ENCODE measurements at places on chromosomes 1 and 21.

- DNase-seq, result no peak
Measured at GRCh38 chr21:44761011-44761729, 40.5 kb downstream of the UBE2G2 start.

- peak; percentile 68 for DNase-seq
Measured at GRCh38 chr1:119712342-119713038, 756 bp downstream of the PHGDH start.

DNA sequence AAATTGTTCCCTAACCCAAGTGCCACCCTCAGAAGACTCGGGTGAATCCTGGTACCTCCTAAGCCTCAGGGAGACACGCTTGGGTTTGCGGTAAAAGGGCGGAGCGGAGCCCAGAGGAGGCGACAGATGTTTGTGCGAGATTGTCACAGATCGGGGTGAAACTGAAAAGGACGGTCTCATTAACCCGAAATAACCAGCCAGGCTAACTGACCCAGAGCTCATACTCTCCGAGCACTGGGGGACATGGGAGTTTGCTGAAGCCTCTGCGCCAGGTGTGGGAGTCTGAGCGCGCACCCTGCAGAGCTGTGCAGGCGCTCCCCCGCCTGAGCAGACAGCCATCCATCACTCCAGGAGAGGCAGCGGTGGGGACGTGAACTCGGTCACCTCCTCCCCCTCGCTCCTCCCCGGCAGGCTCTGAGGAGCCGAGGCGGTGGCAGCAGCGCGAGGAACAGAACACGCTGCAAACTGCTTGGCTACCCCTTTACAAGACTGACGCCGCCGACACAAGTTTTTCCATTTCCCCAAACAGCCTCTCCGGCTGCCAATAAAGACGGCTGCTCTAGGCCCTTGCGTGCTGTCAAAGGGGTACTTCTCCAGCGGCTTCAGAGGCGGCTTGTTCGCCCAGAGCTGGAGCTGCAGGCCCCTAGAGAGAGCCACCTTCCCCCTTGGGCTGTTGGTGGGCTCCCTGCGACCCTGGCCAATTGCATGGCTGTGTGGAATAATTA is 43.5 kb downstream of the RRAGC start:
- DNase-seq, result no peak

- DNase-seq, result no peak
Measured at GRCh38 chr1:25677193-25677773, 60.7 kb downstream of the MAN1C1 start.

DNA sequence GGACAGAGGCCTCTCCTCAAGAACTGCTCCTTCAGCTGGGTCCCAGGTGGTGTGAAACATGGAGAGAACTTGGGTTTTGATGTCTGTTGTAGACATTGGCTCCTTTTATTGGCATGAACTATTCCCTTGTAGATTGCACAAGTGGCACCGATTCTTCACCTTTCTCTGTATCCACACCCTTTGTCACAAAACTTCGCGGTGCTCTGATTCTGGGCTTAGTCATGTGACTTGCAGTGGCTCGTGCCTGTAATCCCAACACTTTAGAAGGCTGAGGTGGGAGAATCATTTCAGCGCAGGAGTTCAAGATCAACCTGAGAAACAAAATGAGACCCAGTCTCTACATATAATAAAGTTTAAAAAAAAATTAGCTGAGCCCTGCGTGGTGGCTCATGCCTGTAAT is 42.5 kb upstream of the EYA3 start:
- no peak for DNase-seq

- no peak for DNase-seq
Measured at GRCh38 chr1:21212126-21212525, 35.4 kb upstream of the EIF4G3 start.

DNA sequence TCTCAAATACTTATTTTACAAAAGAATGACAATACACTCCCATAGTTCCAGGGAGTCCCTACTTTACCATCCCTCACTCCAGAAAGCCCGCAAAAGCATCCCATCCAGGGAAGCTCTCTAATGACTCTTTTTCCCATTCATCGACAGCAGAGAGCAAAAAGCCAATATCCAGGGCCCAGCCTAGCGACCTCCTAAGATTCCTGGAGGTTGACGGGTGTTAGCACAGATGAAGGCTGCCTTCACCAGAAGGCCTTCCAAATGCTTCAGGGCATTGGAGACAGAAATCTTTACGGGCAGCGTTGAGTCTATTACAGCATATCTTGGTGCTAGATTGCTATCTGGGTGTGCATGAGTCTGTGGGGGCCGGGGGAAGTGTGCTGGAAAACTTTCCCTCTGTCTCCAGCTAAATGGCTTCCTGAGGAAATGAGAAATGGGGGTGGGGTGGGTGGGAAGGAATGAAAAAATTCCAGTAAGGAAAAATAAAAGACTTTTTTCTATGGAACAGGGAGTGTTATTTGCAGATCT is 136.6 kb downstream of the PROX1 start:
- no peak for DNase-seq

DNA sequence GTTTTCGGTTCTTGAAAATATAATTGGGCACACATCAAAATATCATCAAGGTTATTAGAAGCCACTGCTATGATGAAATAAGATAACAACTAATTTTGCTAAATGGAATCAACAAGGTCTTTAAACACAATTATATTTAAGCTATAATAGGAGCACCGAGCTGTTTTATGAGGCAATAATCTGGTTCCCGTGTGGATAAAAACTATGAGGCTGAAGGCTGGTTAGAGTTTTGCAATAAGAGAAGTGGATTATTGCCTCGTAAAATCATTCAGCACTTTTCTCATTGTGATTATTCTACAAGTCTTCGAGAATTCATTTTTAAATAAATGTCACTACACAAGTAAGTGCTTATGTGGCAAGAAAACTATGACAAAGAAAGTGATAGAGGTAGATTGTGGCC is 975.7 kb upstream of the ADGRL2 start:
- DNase-seq, result no peak

GRCh38 chr1:48242141-48242736 is 19.7 kb downstream of the SLC5A9 start:
- DNase-seq, result no peak

GRCh38 chr1:41963636-41964035 is 44.9 kb upstream of the HIVEP3 start:
- no peak for DNase-seq

DNA sequence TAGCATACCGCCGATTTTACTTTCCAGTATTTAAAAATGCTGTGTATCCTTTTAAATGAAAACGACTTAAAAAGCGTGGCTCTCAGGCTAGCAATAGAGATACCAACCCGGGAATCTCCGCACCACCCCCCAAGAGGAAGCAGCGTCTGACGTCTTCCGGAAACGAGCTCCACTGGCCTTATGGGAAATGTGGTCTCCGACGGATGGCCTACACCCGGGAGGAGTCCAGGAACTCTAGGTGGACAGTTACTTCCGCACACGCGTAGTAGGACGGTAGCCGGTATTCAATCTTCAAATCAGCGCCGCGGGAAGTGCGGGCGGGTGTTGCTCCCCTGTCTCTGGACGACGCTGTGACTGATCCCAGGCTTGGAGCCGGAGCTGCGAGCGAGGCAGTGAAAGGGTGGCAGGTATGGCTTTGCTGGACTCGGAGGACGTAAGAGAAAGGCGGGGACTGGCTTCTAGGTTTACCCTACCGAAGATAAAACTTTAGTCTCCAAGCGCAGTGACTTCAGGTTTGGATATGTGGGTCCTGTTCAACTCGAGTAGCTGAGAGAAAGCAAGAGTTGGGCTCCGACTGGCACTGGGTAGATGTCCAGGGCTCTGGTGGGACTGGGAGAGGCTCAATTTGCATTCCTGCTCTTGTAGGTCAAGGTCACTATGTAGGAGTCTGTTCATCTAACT is at the start of gene ZNF684:
Gene ZNF684, plus strand, starts transcription at position 257 of the 681 bp plus-strand sequence. CDS start 1,530 bp downstream, outside the sequence.
- DNase-seq, result peak; percentile 82

- no peak for DNase-seq
Measured at GRCh38 chr21:17390569-17390968, 122.3 kb upstream of the CXADR start.

GRCh38 chr1:31010086-31010989 is 55.2 kb downstream of the PUM1 start:
- peak; percentile 35 for DNase-seq

- DNase-seq, result no peak
Measured at GRCh38 chr1:164875518-164875917, 316.5 kb downstream of the PBX1 start.

- DNase-seq, result no peak
Measured at GRCh38 chr1:46070164-46070814, 62.1 kb downstream of the PIK3R3 start.

GRCh38 chr1:224579526-224579925 is 36.6 kb upstream of the CNIH3 start:
- DNase-seq, result no peak

- DNase-seq, result no peak
Measured at GRCh38 chr1:25922056-25922970, 16.1 kb upstream of the STMN1 start.

GRCh38 chr1:208820580-208821212 is 576.5 kb upstream of the PLXNA2 start:
- DNase-seq, result no peak

DNA sequence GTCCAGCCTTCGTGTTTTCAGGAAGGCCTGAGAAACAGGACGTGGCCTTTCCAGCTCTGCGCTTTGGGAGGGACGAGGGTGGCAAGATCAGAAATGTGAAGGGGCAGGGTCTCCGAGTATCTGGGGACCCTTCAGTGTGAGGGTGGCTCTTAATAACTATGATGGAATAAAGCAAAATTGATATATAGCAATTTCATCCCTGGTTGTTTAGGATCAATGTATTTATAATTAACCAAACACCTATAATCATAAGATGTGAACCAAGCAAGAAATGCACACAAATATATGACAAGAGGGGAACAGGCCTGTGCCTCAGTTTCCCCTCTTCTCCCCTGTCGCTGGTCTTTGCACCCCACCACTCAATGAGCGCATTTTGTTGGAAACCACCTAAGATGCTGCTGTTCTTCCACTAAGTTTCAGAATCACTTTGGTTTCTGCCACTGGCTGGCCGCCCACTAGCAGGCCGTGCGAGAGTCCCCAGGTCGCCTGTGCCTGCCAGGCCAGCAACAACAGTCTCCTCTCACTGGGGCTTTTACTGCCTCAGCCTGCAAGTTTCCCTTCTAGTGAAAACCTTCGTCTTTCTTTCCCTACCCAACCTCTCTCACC is 36.6 kb downstream of the UBASH3A start:
- no peak for DNase-seq

DNA sequence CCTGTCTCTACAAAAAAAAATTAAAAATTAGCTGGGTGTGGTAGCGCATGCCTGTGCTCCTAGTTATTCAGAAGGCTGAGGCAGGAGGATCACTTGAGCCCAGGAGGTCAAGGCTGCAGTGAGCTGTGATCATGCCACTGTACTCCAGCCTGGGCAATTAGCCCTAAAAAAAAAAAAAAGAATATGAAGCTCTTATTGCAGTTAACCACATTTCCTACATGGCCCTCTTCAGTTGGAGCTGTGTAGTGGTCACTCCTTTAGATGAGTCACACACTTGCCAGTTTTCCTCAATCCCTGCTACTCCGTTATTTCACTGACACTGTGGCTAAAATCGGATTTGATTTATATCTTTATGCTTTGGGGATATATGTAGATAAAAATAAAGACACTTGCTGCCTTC is 11.8 kb downstream of the NFYC start:
- no peak for DNase-seq

DNA sequence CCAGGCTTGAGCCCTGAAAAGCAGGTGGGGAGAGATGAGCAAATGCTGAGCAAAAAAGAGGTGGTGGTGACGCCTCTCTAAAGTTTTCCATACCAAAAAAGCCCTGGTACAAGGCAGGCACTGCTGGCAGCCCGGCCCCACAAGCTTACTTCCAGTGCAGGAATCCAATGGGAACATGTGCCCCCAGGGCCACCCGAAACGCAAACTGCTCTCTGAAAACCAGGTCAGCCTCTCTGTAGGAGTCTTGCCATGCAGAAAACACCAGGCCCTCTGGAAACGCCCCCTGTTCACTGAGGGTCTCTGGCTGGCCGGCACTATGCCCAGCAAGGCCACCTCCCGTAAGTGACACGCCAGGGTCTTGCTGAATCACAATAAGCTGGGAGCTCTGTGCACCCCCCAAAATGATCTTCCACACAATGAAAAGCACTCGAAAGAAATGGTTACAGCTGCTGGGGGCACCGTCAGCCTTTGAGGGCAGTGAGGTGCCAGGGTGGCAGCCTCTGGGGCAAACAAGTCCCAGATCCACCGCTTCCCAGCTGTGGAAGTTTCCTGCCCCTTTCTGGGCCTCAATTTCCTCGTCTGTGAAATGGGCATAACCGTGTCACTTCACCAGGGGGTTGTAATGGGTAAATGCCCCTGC is 170.5 kb downstream of the TOMM20 start:
- no peak for DNase-seq

- no peak for DNase-seq
Measured at GRCh38 chr1:161198194-161198896, 509 bp downstream of the ADAMTS4 start.

GRCh38 chr21:27450216-27450615 is 483.3 kb upstream of the ADAMTS5 start:
- no peak for DNase-seq

- no peak for DNase-seq
Measured at GRCh38 chr1:92679980-92680379, 104.9 kb downstream of the EVI5 start.

DNA sequence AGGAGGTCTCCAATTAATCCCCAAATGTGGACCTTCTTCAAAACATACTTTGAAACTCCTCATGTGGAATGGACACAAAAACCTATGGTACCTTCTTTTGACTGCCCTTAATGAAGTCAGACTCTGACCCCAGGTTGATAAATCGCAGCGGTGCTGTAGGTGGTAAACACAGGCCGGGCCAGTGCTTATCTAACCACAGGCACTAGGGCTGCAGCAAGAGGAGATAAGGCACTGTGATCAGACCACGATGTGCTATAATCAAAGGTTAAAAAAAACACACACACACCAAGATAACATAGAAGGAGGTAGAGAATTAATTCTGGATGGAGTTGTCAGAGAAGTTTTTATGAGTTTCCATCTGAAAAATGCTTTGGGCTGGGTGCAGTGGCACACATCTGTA is 52.3 kb upstream of the SIPA1L2 start:
- no peak for DNase-seq

DNA sequence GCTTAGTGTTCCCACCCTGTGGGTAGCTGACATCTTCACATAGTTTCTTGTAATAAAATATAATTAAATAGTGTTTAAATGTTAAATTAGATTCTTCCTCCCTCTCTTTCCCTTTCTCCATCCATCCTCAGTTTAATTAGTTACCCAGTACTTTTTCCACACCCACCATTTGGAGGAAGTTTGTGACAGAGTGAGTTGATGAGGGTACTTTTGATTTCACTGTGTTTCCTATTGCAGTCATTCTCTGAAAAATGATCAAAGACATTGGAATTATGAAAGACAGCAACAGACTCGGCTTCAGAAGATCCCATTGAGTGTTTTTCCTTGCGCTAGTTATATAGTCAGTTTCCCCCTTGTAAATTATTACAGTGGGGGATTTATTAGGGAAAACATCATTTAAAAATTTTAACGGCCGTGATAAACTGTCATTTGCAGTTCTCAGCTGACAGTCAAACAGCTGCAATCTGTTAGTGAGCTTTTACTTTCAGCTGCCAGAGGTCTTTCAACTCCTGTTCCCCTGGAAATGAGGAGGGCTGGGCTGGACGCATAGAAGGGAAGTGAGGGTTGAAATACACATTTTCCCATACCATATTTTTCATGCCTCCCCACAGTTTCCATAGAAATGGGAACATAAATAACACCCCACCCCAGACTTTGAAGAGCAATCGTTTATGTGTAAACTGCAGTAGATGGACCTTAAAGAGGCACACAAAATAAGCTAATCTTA is 61.3 kb upstream of the CACYBP start:
- DNase-seq, result no peak

- DNase-seq, result no peak
Measured at GRCh38 chr1:15788624-15789301, 18.7 kb downstream of the UQCRHL start.

- DNase-seq, result no peak
Measured at GRCh38 chr1:10387677-10388386, 11.0 kb upstream of the PGD start.
